NCI-H187 treated with DMSO at 0.1 percent for 48 hours (cell line): ENCODE measurements at places on chromosomes 6 and 20.

DNA sequence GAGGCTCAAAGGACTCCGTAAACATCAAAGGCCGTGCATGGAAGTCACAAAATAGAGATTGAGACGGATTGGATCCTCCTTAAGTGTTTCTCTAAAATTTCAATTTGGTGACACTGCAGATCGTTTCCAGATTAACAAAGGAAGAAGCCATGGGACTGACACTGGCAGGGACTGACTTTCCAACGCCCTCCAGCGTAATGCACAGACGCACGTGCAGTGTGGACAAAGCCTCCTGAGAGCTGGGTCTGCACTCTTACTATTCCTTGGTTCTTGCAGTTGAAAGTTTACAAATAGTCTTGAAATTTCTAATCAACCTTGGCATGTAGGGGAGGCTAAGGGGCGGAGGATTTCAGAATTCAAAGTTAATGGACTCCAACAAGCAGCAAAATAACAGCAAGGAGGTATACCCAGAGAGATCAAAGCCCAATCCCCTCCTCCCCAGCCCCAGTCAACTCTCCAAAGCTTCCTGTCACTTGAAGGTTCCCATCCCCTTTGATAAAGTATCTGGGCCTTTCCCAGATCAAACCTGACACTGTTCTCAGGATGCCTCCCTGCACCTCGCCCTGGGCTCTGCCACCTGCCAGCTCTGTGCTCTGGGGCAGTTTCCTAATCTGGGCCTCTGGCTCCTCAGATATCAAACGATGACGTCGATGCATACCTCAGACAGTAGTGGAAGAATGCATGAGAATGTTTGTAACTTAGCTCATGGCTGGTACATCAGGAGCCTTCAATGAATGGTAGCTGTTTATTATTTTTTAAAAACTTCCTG is 106.5 kb upstream of the TRAF3IP2 start:
- no peak for DNase-seq

GRCh38 chr6:55604021-55604420 is 25.0 kb upstream of the HMGCLL1 start:
- DNase-seq = no peak

- no peak for DNase-seq
These were observed 54.8 kb downstream of the OPN5 start for GRCh38 chr6:47836639-47837038.

GRCh38 chr6:53532061-53532797 is 12.7 kb downstream of the GCLC start:
- DNase-seq = no peak

DNA sequence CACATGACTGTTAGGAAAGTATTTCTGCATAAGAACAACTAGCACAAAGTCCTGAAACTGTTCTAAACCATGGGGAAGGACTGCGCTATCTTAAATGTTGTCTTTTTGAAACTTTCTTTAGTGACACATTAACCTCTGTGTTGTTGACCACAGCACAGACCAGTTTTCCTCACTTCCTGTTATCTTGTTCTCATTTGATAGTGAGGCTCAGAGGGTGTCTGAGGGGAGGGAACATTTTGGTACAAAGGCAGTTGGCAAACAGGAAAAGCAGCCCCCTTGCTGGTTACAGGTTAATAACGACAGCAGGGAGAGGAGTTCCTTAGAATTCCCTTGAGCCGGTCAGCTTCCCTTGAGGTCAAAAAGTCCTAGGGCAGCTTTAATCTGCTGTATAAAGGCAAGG is 143.5 kb upstream of the BMP2 start:
- no peak for DNase-seq
